ENCODE measurements at places on chromosomes 11 and 22.

GRCh38 chr22:43222987-43223386 lies 36.1 kb upstream of the TTLL12 start:
- no peak for DNase-seq

- DNase-seq, result no peak
These were observed 85.0 kb downstream of the CABIN1 start for GRCh38 chr22:24095826-24096757.

DNA sequence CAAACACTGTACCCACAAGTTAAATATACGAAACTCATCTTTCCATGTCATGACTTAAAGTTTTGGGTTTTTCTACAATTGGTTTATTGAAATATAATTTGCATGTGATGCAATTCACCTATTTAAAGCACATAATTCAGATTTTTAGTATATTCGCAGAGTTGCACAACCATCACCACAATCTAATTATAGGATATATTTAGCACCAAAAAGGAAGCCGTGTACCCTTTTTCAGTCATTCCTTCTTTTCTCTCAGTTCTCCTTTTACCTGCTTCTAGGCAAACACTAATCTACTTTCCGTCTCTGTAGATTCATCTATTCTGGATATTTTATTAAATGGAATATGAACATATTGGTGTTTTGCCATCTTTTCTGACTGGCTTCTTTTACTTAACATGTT lies 1458.1 kb upstream of the TENM4 start:
- no peak for DNase-seq

- no peak for DNase-seq
These were observed 40.9 kb downstream of the TBX1 start for GRCh38 chr22:19801340-19802000.

DNA sequence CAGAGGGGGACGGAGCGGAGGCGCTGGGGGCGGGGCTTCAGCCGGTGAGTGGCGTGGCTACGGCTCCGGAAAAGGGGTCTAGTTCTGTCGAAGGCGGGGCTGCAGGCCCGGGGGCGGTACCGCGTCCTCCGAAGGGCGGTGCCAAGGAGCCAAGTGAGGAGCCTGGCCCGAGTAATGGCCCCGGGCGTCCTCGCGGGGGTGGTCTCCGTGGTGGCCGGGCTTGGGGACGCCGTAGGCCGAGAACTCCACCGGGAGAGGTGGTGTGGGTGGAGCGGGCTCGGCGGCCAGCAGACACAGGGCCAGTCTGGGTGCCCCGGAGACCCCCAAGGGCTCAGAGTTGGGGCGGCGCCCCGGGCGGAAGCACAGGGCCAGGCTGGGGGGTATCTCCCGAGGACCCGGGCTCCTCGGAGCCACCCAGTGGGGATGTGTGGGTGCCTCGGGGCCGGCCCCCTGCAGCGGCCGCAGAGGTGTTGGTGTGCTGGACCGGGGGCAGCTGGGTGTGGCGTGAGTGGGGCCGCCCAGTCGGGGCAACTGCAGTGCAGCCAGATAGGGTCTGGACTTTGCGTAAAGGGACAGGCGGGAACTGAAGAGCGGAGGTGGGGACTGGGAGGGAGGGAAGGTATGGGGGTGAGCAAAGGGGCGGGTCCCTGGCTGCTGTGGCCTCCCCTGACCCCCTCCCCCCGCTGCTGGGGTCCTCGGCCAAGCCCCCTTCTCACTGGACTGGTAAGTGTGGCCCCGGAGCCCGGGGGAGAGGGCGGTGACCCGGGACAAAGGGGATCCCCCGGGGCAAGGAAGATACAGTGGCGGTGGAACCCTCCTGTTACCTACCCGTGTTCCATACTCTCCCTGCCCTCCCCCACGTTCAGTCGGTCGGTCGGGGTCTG lies 838 bp downstream of the FKBP2 start:
- DNase-seq, result no peak

DNA sequence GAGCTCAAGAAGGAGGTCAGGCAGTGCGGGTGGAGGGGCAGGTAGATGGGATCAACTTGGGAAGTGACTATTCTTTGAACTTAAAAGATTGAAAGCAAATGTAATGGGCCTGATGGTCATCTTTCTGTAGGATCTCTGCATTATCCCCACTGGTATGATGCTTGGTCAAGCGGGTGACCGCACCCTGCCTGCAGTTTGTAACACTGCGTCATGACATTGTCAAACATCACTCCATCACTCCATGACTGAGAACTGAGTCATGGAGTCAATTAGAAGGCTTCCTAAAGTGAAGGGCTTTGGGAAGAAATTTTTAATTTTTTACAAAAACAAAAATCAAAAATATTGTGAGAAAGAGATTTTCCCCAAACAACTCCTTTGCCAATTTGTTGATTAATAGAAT lies 62.4 kb upstream of the BMAL1 start:
- DNase-seq, result no peak

- no peak for DNase-seq
These were observed 838.4 kb downstream of the FAM181B start for GRCh38 chr11:81895258-81895657.

DNA sequence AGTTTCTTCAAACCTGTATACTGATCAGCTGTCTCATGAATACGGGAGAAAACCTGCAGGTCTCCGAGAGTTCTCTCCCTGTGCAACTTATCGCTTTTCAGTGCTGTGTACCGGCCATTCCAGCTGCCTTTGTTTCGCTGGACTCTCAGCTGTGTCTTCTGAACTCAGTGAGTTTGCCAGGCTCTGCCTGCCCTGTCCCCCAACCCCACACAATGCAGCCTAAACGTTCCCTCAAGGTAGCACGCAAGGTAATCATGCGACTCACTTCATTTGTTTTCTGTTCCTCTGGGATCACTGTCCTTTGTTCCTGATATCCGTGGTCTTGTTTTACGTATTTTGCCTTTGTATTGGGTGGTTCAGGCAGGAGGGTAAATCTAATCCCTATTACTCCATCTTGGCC lies 13.5 kb downstream of the RBM7 start:
- no peak for DNase-seq

DNA sequence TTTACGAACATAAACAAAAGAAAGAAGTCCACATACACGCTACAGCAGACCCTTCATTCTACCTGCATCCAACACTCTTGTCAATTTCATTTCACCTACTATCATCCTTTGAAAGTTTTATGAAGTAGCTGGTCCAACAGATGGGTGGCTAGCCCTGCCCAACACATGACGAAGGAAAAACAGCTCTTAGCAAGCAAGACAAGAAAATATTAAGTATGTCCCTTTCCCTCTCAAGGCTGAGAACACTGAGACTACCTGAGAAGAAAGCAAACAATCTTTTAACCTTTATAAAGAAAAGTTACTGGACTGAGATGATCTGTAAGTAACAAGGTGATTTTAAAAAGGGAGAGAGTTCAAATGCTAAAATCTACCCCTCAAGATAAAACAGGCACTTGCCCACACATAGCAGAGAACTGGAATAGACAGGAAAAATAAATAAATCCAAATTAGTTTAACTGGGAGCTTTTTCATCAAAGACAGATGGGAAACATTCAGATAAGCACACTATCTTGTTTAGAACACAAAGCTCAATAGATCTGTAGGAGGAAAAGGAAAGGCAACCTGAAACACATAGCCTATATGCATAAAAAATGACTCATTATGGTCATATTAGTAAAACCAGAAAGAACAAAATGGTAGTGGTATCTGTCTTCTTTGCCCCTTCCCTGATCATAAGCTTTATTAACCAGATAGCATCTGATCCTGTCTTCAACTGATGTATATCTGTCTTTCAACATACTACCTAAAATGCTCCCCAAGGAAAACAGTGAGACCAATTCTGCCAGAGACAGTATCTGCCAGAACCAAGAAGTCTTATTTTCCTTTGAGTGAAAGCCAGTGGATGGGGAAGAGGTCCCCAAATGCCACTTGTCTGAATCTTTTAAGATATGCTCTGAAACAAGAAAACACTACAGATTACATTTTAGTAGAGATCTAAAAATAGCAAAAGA lies 104.3 kb downstream of the MRTFA start:
- DNase-seq, result no peak
